ENCODE measurements at places on chromosomes 11 and 22.

- DNase-seq: no peak
Measured at GRCh38 chr11:117808784-117809183, 11.8 kb upstream of the DSCAML1 start.

DNA sequence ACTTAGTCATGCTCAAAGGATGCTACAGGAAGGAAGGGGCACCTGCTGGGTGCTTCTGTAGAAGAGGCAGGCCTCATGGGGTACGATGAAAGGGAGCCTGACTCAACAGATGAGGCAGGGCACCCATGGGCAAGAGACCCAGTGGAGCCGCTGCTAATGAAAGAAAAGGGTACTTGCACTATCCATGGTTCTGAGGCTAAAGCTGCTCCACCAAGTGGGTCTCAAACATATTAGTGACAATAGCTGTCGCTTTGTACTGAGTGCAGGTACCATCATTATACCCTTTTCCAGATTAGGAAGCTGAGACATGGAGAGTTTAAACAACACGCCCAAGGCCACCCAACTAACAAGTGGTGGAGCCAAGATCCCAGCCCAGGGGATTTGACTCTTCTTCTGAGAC lies 127.5 kb upstream of the SERPIND1 start:
- DNase-seq: no peak

DNA sequence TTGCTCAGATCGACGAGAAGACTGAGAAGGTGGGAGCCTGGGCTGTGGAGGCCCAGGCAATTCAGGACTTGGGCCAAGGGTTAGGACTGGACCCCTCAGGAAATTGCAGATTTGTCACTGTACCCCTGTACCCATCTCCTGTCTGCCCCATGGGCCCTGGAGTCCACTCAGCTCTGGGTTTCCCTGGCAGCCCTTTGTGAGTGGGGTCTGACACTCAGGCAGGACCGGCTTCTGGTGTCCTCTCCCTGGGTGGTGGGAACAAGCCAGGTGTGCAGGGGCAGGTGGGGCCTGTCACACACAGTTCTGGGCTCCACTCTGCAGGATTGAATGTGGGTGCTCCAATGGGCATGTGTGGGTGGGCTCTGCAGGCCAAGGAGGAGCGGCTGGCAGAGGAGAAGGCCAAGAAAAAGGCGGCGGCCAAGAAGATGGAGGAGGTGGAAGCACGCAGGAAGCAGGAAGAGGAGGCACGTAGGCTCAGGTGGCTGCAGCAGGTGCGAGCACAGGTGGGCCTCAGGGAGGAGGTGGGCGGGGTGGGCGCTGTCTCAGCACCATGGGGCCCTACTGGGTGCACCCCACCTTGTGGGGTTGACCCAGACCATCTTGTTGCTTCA lies 21.6 kb downstream of the INCENP start:
- DNase-seq: no peak

- no peak for DNase-seq
Measured at GRCh38 chr11:47413908-47414684, 5.7 kb downstream of the SLC39A13 start.

DNA sequence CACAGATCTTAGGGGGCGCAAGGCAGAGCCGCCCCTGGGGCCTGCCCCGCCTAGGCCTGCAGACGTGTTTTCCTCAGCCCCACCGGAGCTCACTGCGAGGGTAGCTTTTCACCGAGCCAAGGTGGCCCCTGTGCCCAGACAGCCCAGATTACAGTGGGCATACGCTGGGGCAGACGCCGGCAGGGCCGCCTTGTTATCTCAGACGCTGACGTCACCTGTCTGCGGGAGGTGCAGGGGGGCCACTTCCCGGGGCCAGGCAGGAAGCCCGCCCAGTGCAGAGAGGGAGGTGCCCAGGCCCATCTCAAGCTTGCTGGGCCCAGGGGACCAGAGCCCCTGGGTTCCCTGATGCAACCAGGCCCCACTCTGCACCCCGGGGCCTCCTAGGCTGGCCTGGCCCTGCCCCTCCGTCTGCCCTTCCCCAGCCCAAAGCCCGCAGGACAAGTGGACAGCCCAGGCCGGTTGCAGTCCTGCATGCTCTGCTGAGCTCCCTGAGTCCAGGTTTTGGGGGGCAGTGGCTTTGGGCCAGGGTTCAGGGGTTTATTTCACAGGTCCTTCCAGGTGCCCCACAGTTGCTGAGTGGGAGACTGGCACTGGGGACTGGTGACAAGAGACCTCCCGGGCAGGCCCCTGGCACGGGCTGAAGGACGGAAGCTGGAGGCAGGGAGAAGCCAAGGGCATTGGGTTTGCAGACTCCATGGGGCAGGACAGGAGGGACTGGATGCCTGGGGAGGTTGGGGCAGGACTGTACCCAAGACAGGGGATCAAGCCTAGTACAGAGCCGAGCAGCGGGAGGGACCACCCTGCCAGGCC lies 38.6 kb downstream of the IGF2 start:
- no peak for DNase-seq

DNA sequence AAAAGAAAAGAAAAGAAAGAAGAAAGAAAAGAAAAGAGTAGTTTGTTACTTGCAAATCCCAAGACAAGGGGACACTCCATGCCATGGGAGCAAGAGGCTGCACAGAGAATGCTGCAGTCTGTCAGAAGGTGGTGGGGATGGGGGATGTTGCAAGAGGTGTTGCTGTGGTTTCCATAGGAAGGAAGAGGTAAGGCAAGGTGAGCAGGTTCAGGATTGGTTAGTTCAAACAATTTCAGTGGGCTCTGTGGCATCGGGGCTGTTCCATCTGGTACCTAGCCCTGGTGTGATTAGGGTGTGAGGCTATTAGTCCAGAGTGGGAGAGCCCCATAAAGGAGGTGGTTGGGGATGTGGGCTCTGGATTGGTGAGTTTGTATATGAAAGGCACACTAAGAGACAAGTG lies 172.7 kb downstream of the BCR start:
- no peak for DNase-seq

DNA sequence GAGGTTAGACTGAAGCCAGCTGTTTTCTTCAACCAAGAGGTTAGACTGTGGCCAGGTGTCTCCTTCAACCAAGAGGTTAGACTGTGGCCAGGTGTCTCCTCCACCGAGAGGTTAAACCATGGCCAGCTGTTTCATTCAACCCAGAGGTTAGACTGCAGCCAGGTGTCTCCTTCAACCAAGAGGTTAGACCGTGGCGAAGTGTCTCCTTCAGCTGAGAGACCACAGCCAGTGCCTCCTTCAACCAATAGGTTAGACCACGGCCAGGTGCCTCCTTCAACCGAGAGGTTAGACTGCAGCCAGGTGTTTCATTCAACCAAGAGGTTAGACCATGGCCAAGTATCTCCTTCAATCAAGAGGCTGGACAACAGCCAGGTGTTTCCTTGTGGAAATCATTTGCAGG lies 498.1 kb downstream of the TBC1D22A start:
- DNase-seq: no peak

DNA sequence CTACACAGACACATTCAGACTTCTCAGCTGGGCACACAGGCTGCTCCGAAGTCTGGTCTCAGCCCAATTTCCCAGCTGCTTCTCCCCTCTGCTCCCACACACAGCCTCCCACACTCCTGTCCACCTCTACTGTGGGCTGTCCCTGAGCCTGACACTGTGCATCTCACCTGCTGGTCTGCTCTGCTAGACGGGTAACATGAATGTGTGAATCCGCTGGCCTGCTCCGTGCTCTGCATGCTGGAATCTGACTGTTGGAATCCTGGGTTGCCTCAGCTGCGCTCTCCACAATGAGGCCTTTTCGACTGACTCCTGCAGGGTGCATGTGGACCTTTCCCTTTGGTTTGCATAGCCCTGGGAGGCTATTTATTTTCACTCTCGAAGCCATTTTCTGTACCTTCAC lies 489.5 kb upstream of the B3GAT1 start:
- no peak for DNase-seq

GRCh38 chr22:33519071-33519973 lies 401.0 kb downstream of the LARGE1 start:
- DNase-seq: peak; percentile 78

- peak; percentile 46 for DNase-seq
Measured at GRCh38 chr11:8338138-8338537, 74.5 kb upstream of the LMO1 start.

- no peak for DNase-seq
Measured at GRCh38 chr22:28560046-28560742, 119.4 kb downstream of the TTC28 start.

GRCh38 chr11:14253840-14254239 lies 105.1 kb downstream of the RRAS2 start:
- no peak for DNase-seq

GRCh38 chr11:69370984-69371709 lies 77.2 kb downstream of the MYEOV start:
- no peak for DNase-seq

DNA sequence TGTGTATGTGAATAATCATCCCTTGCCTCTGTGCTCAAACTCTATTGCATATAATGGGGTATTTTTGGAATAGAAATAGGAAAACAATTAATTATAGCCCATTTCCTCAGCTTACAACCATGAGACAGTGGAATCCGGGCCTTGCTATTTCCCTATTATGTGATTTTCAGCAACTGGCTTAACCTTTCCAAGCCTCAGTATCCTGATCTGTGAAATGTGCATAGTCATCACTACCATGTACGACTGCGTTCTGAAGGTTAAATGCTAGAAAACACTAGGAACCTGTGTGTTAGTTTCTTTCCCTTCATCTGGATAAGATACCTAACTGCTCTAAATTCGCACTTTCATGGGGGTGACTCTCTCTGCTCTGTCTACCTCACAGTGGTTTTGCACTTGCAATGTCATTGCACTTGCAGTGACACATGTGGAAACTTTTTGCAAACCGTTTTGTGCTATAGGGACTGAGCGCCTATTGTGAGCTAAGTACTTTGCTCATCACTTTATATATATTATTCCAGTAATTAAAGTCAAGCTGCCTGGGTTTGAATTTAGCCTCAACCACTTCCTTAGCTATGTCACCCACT lies 48.3 kb downstream of the IRAG1 start:
- DNase-seq: no peak

- no peak for DNase-seq
Measured at GRCh38 chr11:23781803-23782560, 714.9 kb upstream of the LUZP2 start.

DNA sequence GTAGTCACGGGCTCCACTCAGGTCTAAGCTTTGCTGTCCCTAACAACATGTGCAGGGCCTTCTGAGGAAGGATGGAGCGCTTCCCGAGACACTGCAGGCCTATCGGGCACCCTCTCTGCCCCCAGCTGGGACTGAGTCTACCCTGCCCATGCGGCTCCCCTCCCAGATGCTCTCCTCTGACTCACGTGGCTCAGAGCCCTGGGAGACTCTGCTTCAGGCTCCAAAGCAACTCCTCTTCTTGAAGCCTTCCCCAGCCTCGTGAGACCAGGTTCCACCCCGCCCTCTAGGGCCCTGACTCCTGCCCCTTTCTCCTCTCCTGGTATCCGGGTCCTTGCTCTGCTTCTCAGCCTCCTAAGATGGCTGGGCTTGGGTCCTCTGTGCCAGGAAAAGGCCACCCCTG lies 28.4 kb upstream of the ARFGAP3 start:
- DNase-seq: no peak

GRCh38 chr11:64675450-64676260 lies 47.3 kb downstream of the NRXN2 start:
- peak; percentile 26 for DNase-seq

- DNase-seq: no peak
Measured at GRCh38 chr11:10236840-10237239, 57.2 kb downstream of the SBF2 start.

Data from germinal center (tissue), 1 donor.